ENCODE measurements at places on chromosomes 16 and 17.

DNA sequence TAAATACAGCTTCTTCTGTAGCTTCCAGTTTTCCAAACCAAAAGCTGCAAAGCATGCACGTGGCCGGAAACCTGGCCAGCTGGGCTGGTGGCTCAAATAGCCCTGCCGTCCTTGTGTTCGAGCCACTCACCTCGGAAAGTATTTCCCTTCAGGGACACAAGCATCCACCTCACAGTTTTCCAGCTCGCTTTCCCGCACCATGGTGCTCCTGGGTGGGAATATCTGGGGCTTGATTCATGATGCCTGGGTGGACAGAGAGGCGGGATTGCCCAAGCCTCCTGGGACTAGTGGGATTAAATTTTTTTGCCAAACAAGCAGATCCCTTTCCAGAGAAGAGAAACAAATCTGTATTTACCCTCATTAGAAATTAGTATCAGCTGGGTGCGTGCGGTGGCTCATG is 7.1 kb upstream of the MVD start:
- DNase-seq = no peak

GRCh38 chr17:14307560-14308024 is 6.7 kb downstream of the HS3ST3B1 start:
- DNase-seq = no peak

- DNase-seq = no peak
Observed at GRCh38 chr16:61891460-61891859, 144.8 kb downstream of the CDH8 start.

- DNase-seq = no peak
Observed at GRCh38 chr17:73657473-73658116, 13.3 kb upstream of the SDK2 start.

DNA sequence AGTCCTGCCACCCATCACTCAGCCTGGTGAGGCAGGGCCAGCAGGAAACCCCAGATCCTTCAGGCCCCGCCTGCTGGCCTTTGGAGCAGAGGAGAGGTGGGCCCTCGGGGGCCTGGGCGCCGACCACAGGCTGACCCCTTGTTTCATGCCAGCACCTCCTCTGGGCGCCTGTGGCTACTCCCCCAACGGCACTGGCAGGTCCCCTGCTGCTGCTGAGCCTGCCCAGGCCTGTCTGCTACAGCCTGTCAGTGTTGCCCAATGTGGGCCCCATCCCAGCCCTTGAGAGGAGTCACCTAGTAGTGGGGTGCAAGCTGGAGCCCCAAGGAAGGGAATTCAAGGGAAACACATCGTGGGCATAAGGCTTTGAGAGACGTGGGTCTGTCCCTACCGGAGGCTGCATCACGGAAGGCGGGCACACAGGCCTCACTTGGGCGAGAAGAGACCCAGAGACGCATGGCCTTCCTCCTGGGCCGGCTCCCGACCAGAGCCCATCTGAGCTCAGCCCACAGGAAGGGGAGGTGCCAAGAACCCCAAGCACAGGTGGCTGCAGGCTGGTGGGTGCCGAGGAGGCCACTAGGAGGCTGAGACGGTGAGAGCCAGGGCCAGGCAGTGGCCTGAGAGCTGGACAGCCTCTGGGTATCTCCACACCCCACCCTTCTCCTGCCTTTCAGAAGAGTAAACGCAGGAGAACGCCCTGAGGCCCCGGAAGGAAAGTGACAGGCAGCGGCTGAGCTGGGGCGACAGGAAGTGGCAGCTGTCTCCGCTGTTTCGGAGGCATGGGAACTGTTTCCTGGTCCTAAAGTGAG is 8.0 kb upstream of the FASN start:
- DNase-seq = peak; percentile 35

GRCh38 chr17:66466106-66466820 is 163.8 kb downstream of the PRKCA start:
- DNase-seq = no peak

DNA sequence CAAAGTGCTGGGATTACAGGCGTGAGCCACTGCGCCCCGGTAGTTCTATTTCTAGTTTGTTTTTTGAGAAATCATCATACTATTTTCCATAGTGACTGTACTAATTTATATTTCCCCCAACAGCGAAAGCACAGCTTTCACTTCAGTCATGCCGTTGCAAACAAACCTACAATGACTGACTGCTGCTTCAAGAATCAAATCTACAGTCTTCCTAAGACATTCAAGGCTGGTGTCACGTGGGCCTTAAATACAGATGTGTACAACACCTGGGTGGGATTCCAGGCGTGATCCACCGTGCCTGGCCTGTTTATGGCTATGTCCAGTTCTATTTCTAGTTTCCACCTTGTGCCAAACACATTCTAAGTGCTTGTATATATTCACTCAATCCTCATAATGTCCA is 72.0 kb downstream of the ABCC6 start:
- DNase-seq = no peak

DNA sequence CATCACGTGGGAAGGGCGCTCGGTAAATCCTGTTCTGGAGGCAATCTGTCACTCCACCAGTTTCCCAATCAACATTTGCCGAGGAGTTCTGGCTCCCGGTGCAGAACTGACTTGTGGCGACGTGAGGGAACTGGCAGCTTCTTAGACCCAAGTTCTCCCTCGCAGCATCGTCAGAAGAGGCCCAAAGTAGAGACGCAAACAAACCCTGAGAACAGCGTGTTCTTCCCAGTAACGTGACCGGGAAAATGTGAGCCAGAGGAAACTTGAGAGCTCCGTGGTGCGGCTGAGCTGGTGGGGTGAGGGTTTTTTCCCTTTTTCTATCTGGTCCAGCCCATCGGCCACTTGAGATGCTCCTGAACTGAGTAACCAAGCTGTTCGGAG is 158.9 kb upstream of the CACNG5 start:
- no peak for DNase-seq

GRCh38 chr17:63365366-63366240 is 80.5 kb downstream of the CYB561 start:
- DNase-seq = no peak

DNA sequence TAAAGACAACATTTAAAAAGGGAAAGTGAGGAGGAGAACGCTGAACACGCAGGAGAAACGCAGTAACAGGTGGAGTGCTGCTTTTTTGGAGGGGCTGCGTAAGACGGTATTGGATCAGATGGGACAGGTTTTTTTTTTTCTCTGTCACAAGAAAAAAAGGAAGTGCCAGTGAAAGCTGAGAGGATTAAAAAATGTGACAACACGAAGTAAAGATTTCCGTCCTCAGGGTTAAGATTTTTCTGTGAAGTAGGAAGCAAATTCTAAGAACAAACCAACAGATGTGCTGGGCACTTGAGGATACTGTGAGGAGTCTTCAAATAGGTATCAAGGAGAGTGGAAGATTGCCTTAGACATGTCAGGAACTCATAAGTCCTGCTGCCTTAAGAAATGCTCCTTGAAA is 5.8 kb upstream of the ABCA9 start:
- DNase-seq = no peak

DNA sequence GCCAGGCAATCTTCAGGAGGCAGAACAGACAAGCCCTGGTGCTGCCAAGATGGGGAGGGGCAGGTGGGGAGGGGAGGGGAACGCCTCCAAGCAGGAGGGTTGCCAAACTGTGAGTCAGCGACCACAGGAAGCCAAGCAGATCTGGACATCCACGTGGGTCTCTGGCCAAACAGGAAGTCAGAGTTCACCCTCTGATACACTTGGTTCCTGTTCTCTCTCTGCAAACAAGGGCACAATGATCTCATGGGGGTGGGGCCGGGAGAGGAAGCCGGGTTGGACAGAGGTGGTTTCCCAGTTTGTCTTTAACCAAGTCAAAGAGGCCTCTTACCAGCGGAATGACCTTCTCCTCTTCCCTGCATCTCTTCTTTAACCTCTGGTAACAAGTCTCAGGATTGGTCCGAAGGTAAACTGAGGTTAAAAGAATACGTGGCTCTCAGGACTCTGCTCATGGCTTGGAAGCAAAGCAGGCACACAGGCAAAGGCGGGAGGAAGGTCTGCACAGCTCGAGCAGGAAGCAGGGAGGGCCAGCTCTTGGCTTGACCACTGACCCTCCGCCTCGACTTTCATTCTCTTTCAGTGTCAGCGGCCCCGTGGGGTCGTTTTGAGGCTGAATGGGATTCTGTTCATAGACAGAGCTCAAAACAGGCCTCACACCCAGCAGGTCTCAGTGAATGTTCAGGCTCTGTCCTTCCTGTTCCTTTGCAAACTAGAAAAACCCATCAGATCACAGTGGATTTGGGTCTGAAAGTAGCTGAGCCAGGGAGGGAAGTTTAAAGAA is 32.9 kb downstream of the TK2 start:
- DNase-seq = peak; percentile 55

GRCh38 chr17:64520359-64520758 is 13.6 kb downstream of the CEP95 start:
- no peak for DNase-seq

DNA sequence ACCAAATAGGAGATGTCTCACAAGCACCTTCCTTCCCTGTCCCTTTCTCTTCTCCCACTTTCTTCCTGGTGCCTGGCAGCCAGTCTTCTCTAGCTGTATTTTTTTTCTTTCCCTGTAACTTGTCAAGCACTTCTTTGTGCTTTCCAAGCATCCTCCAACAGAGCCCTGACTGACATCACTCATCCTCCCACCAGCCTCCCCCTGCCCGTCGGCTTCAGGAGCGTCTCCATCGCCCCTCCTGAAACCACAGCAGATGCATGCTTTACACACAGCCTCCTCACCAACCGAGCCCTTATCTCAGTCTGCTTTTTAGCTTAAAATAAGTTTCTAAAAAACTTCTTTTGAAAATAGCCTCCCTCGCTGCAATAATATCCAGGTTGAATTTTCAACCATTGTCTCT is 268.7 kb upstream of the CDH5 start:
- DNase-seq = no peak

GRCh38 chr17:77681861-77682260 is 276.6 kb upstream of the TNRC6C start:
- no peak for DNase-seq

- DNase-seq = no peak
Observed at GRCh38 chr16:19835968-19836421, 48.7 kb downstream of the GPRC5B start.

DNA sequence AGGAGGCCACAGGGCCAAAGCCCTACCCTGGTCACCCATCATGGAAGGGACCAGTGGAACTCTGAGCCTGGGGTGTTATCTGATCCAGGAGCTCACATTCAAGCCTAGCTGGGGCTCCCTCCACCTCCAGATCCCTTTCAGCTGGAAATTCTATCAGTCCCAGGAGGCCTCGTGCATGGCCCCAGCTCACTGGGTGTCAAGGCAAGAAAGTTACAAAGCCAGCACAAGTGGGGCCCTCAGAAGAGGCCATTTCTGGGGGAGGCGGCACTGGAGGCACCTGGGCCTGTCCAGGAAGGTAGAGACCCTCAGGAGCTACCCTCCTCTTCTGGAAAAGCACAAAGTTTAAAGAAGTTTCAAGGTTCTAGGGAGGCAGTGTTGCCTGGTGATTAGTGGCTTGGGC is 4.8 kb downstream of the CA7 start:
- DNase-seq = no peak

- no peak for DNase-seq
Observed at GRCh38 chr16:66206363-66206762, 160.1 kb upstream of the CDH5 start.

GRCh38 chr17:72887917-72888316 is 204.6 kb downstream of the SLC39A11 start:
- no peak for DNase-seq

- no peak for DNase-seq
Observed at GRCh38 chr17:5330981-5331380, 48.9 kb downstream of the RABEP1 start.

DNA sequence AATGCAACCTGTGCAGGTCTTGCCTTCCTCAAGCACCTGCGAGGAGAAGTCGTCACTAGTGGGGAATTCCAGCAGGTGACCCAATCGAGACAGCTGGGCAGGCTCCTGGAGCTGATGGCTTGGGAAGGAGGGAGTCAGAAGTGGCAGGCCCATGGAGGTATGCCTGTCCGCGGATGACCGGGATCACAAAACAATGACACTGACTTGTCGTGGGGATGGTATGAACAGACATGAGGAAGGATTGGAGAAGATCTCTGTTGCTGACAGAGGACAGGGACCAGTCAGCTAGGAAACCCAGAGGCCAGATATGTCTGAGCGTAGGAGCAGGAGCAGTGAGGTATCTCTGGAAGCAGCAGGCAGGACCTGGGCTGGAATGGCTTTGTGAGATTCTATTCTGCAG is 233.3 kb downstream of the SOX9 start:
- DNase-seq = no peak

DNA sequence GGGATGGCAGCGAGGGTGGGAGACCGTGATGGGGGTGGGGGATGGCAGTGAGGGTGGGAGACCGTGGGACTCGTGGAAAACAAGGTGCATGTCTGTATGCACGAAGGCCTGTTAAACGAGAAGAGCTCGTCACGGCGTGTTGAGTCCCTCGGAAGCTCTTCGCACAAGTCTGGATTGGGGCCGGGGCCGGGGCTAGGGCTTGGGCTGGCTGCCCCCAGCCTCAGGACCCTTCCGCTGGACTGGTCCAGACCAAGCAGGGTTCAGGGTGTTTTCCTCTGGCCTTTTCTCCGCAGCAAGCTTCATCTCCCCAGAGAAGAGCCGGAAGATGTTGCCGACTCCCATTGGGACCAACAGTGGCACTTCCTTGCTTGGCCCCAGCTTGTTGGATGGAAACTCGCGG is 7.7 kb upstream of the JPT2 start:
- no peak for DNase-seq

DNA sequence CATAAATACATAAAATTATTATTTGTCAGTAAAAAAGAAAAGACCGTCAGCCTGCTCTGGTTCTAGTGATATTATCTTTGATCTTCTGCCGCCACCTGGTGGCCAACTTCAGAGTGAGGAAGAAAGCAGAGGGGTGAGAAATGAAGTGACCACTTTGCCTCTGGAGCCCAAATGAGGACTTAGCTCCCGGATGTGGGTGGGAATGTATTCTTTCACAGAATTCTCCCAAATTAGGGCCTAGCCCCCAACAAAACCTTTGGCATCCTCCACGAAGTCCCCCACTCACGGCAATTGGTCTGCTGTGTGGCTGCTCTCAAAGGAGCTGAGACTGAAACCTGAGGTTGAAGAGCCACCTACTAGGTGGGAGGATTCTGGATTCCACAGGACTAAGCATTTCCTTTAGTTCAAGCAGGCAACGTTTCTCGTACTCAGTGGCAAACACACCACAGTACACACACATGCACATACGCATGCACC is 4.9 kb upstream of the ZNF267 start:
- DNase-seq = peak; percentile 60

- DNase-seq = no peak
Observed at GRCh38 chr16:27870116-27870798, 193.3 kb downstream of the GSG1L start.

GRCh38 chr16:70635336-70636016 is 10.9 kb upstream of the IL34 start:
- DNase-seq = no peak

- DNase-seq = no peak
Observed at GRCh38 chr16:88969361-88969831, 7.6 kb downstream of the CBFA2T3 start.
